Activated effector memory CD4-positive, alpha-beta T cell treated with Interleukin-2 at 50 U/mL for 16 hours (primary cell): ENCODE measurements at places on chromosomes 7 and 10.

DNA sequence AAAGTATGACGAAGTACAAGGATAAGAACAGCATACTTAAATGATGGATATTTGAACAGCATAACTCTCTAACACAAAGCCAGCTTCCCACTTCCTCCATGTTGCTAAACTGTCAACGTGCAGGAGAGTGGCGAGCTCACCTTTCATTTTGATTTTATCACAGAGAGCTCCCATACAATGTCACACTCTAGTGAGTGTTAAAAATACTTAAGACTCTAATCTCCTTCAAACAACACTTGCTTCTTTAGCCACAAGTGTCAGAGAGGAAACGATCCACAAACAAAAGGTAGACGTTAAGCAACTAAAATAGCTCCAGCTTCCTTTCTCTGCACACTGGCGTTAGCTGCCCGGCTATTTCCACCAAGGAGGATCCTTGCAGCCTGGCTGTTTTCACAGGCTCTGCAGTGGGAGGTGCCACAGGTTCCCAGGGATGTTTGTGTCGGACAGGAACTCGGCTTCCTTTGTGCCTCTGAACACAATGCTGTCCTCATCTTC lies 194.6 kb downstream of the COBL start:
- DNase-seq, result no peak

DNA sequence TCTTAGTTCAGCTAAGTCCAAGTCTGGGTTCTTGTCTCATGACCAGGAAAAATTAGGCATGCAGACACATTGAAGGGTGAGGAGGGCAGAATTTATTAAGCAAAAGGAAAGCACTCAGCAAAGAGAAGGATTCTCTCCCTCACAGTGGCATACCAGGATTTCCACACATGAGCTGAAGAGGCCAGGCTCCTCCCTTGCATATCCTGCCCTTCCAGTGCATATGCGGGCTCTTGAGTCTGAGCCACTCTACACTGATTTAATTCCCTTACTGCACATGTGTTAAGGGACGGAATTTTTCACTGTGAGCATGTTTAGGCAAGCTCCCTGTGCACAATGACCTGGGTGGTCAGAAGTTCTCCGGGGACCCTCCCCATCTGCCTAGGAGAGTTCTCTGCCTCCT lies 652.7 kb upstream of the POM121L12 start:
- no peak for DNase-seq

DNA sequence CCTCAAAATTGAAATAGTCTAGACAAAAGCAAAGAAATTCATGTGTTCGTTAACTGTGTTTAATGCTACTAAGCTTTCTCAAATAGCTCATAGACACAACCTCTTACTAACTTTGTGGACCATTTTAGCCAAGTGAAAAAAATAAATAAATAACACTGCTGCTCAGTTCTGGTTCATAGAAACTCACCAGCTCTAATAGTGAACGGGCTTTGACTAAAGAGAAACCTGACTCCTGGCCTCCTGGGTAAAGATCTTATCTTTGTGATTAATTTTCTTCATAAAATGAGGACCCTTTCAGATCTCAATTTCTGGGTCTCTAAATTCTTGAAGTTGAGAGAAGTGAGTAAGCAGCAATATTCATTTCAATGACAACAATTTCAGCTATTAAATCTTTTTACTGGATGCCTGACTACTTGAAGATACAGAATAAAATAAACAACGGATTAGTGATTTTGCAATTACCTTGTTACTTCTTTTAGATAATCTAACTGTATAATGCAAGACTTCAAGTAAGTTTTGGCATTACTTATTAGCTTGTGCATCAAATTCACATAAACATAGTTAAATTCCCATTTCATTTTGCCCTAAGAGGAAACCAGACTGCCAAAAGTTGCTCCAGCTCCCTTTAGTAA lies 3.1 kb downstream of the CADPS2 start:
- no peak for DNase-seq

DNA sequence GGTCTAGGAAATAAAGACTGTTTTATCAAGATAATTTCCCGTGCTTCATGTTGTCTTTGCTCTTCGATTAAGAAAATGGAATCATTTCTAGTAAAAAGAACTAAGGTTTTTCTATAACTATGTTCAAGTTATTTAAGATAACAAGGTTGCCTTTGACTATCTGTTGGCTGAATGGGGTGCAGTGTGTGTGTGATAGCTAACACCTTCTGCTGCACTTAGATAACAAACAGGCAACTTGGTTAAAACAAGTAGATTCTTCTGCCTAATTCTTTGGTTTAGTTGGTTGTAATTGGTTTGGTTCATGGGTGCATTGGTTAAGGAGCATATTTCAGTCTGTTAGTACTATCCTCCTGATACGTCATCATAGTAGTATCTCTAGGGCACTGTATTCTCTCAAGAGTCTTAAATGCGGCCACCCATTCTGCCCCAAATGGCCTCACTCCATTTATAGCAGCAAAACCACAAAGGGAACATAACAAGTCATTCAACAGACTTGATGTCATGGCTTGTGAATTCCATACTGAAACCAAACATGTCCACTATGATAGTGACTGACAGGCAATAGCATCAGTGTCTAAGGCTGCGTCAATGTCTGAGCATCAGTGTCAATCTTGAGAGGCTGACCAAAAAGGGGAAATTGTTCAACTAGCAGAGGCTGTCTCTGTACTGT lies 55.7 kb downstream of the CCDC3 start:
- no peak for DNase-seq

DNA sequence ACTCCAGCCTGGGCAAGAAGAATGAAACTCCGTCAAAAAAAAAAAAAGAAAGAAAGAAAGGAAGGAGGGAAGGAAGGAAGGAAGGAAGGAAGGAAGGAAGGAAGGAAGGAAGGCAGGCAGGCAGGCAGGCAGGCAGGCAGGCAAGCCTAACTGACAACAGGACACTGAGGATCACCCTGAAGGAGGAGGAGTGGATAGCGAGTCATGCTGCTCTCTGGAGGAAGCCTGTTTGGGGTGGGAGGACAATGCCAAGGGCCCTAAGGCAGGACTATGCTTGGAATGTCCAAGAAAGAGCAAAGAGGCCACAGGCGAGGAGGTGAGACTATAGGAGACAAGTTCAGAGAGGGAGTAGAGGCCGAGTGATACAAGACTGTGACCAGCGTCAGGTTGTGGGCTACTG lies 107.0 kb upstream of the PARD3 start:
- DNase-seq, result no peak

DNA sequence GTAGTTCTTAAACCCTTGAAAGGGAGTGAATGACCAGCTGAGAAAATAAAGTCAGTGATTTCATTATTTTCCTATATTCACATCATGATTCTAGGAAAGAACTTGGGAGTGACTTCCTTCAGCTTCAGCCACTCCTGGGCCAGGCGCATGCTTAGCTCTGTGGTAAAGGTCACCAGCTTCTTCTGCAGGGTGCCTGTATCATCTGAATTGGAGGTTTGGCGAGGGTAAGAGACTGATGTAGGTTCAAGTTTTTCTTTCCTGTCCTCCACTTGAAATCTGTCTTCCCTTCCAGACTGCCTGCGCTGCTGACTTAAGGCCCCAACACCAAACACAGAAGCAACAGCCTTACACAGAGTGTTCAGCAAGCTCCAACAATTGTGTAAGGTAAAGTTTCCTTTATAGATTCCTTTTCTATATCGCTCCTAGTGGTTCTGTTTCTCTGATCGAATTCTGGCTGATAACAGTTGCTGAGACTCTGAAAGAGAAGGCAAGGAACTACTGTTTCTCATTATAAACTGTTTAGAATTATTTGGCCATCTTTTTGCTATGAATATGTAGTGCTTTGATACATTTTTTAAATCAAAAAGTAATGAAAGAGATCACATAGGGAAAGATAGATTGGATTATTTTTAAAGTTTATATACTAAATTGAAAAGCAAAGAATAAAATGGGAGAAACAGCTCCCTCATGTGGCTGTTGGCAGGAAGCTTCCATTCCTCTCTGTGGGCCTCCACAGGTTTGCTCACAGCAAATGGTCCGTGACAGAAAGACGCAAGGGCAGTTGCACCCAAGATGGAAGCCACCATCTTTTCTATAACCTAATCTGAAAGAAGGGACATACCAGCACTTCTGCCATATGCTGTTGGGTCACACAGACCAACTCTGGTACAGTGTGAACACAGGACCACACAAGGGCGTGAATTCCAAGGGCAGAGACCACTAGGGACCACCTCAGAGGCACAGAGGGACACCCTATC lies 14.0 kb downstream of the GATAD1 start:
- peak; percentile 0 for DNase-seq

DNA sequence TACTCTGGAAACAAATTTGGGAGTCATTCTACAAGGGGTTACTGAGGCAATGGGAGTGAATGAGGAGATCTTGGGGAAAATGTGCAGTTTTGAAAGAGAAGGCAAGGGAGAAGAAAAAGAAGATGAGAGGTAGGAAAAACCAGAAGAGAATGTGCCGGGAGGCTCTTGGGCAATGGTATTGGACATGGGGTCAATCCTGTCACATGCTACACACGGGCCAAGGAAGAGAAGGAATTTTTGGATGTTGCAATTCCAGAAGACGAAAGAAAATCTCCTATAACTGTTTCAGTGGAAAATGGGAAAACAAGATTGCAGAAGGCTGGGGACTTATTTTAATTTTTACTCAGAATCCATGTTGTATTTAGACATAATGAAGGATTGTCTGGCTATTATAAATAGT lies 615.0 kb downstream of the PHTF2 start:
- DNase-seq, result no peak

DNA sequence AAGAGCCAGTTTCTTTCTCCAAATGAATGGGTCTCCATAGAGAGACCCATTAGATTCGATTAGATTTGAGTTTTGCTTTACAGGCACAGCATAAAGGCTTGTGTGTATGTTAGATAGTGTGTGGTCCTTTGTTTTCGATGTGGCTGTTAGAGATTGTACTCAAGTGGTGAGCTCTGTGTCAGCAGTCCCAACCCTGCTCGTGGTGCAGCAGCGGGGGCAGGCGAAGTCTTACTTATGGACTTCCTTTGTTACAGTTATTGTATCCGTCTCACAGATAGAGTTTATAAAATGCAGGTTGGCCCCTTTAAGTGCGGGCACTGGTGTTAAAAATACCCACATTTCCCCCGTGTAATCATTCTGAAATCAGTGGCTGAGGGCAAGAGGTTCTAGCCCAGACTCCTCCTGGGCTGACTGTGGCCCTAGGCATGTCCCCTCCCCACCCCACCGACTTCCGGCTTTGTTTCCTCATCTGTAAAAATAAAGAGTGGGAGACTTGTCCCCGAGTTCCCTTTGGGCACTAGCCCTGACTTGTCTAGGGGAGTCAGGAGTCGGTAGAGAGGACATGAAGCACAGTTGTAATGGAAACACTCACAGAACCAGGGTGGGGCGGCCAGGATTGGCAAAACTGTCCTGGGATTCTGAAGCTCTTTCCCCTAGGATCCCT lies 28.6 kb downstream of the MTURN start:
- no peak for DNase-seq

DNA sequence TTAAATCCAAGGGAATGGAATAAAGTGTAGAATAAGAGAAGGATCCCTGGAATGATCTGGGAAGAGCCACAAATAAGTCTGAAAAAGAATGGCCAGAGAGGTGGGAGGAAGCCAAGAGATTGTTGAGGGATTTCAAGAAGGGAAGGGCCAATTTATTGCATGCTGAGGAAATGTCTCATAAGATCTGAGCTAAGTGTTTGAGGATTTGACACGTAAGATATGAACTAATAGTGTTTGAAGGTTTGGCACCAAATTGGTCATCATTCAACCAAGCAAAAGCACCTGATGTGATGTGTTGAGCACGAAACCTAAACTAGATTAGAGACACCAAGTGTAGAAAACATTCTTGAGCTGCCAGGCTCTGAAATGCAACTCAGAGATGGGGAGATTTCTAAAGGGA lies 97.9 kb downstream of the TSPAN12 start:
- no peak for DNase-seq

GRCh38 chr7:158649279-158649678 lies 55.3 kb downstream of the NCAPG2 start:
- no peak for DNase-seq

DNA sequence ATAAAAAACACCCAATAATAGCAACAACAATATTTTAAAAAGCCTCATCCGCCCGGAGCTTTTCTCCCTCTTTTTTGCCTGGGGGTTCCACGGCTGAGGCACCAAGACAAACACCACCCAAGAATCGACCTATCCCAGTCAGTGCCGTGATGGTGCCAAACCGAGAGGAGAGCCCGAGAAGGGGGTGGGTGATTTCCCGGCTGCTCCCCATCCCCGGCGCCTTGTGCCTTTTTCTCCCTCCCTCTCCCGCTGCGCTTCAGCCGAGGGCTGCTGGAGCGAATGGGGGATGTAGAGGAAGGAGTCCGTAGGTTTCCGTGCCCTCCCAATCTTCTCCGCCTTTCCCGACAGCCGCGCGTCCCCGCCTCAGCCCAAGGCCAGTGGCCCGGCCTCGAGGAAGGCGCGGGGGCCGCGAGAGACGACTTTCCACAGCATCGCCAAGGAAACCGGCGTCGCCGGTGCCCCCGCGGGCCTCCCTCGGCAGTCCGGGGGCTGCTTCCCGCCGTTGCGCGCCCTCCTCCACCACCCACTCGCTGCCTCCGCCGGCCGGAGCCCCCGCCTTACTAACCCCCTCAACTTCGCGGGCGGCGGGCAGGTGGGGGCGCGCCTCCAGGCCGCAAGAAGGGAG lies 1.3 kb downstream of the EGR2 start:
- DNase-seq, result no peak

DNA sequence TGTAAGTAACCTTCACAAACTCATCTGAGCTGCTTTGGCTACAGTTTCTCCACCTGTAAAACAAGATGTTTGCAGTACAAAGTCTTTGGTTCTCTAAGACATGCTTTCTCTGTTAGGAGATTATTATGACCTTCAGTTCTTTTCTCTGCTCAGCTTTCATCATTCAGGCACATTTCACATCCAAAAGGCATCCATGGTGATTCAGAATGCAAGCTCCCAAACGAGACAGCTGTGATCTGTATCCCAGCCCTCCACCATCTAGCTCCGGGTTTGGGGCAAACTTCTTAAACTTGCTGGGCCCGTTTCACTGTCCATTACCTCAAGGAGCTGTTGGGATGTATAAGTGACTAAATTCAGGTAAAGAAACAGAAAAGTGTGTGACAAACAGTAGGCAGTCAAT lies 95.8 kb upstream of the COL1A2 start:
- no peak for DNase-seq

GRCh38 chr7:25408012-25408687 lies 179.9 kb upstream of the NPVF start:
- no peak for DNase-seq

- DNase-seq, result no peak
These were observed 27.7 kb upstream of the OSBPL3 start for GRCh38 chr7:25007668-25008067.

- no peak for DNase-seq
These were observed 66.2 kb upstream of the BTBD16 start for GRCh38 chr10:122204691-122205489.
